CD4-positive, alpha-beta T cell (primary cell): ENCODE measurements at places on chromosomes 7 and 10. TPM values are rescaled to one million over a fixed set of nuclear protein-coding genes. Genes with fewer than 3 reads are reported as not detected.

The RHBDD2 gene
- 199 TPM for total RNA-seq

The PON3 gene
- not detected for total RNA-seq

The STAMBPL1 gene
- 23.7 TPM for total RNA-seq

The MSMB gene
- not detected for total RNA-seq

The CFAP70 gene
- 2.6 TPM for total RNA-seq

The MRPS17 gene
- 6.7 TPM for total RNA-seq

The GSTO2 gene
- total RNA-seq = 1.2 TPM

The MKX gene
- not detected for total RNA-seq

The LRRC61 gene
- total RNA-seq = 5.0 TPM

The KCNH2 gene
- total RNA-seq = 2.3 TPM

The ADRB1 gene
- 0.08 TPM for total RNA-seq

The ANXA8 gene
- total RNA-seq = not detected

The UBE3C gene
- total RNA-seq = 32.3 TPM

The SPDYE5 gene
- total RNA-seq = 0.20 TPM

The POLR2J2 gene
- total RNA-seq = 76.6 TPM

The GDF2 gene
- total RNA-seq = not detected

The AKR1E2 gene
- total RNA-seq = 26.0 TPM

The ITGB8 gene
- not detected for total RNA-seq

The NEUROG3 gene
- total RNA-seq = not detected

The FAM20C gene
- total RNA-seq = 1.7 TPM

The SORCS1 gene
- not detected for total RNA-seq

The SUN3 gene
- total RNA-seq = not detected

The CDHR3 gene
- total RNA-seq = 10.3 TPM

The WNT16 gene
- total RNA-seq = not detected

The MCM10 gene
- total RNA-seq = 0.16 TPM

The CADPS2 gene
- total RNA-seq = not detected

The CABCOCO1 gene
- not detected for total RNA-seq

The AGAP6 gene
- total RNA-seq = 12.9 TPM

The CYP3A5 gene
- total RNA-seq = not detected
